ENCODE measurements at places on chromosomes 12 and 14.
A peak's percentile ranks its signal among the peaks of the same experiment; 100 is the strongest.

GRCh38 chr14:79668951-79669350 is 542.4 kb downstream of the DIO2 start:
- H3K4me3 ChIP-seq, result no peak overlapping the region
- no peak overlapping the region for H3K27ac ChIP-seq
- no peak for DNase-seq
- no peaks in the 10 kb centered on the region for H3K36me3 ChIP-seq

DNA sequence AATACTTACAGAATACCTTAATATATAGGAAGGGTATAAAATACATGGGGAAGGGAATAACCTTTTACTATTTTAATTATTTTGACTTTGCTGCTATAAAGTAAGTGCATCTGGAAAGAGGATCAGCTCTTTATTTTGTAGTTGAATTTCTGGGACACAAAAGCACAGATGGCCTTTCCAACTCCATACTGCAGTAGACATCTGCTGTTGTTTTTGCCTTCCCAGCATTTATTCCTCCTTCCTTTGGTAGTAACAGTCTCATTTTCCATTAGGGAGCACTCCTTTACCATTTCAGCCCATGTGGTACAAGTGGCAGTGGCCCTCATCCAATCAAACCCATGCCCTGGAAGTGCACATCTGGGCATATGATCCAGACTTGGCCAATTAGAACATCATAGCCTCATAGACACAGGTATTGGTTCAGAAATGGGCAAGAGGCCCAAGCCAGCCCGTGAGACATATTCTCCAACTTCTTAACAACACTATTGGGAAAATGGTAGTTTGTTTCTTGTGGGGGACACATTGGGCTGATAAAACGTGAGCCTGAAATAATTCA is 64.8 kb upstream of the YARS2 start:
- no peaks in the 10 kb centered on the region for H3K36me3 ChIP-seq
- DNase-seq, result no peak
- peaks cover 3% of the 10 kb centered on the region for H3K27me3 ChIP-seq
- no peak overlapping the region for H3K27ac ChIP-seq
- no peaks in the 10 kb centered on the region for H3K4me1 ChIP-seq

DNA sequence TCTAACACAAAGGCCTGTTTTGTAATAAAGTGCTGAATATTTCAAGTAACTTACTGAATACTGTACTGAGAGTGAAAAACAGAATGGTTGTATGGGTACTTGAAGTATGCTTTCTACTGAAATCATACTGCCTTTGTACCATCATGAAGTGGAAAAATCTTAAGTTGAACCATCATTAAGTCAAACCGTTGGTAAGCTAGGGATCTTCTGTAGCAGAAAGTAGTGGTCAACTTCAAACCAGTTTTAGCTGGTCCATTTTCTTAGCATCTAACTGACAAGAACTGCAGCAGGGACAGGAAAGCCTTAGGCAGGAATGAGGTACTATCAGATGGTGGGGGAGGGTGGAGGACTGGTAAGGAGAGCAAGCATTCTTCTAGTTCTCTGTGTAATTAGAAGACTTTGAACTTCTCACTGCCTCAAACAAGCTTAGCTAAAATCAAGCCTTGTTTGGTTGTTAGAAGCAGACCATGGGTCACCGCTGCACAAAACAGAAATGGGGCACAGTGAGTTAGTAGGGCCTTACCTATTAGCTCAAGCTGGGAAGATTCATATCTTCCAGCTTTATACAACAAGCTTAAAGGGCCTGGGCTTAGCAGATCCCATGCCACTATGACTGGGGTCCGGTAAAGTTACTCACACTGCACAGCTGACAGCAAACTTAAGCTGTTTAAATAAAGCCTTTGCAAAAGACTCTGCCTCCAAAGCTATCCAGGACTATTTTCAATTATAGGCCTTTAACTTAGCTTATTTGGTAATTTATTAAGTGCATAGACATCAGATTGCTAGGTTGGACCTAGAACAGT is 73.8 kb downstream of the ACADS start:
- no peak overlapping the region for H3K4me3 ChIP-seq
- H3K36me3 ChIP-seq, result peaks cover 3% of the 10 kb centered on the region
- DNase-seq, result no peak
- H3K27ac ChIP-seq, result no peak overlapping the region
- H3K27me3 ChIP-seq, result no peaks in the 10 kb centered on the region

GRCh38 chr12:95942524-95943329 is at the start of gene CCDC38:
Gene CCDC38, minus strand, starts transcription at chr12:95942614. Its CDS starts 6,105 bp downstream, at chr12:95936509.
- no peaks in the 10 kb centered on the region for H3K27me3 ChIP-seq
- H3K4me1 ChIP-seq, result peaks cover 15% of the 10 kb centered on the region
- H3K4me3 ChIP-seq, result peak within 1 kb of the TSS; percentile 94
- H3K36me3 ChIP-seq, result no peaks in the 10 kb centered on the region

- H3K4me1 ChIP-seq, result no peaks in the 10 kb centered on the region
- H3K27ac ChIP-seq, result no peak overlapping the region
- peaks cover 80% of the 10 kb centered on the region for H3K27me3 ChIP-seq
- DNase-seq, result no peak
- no peaks in the 10 kb centered on the region for H3K36me3 ChIP-seq
- H3K4me3 ChIP-seq, result no peak overlapping the region
Observed at GRCh38 chr12:47999816-48000215, 4.5 kb downstream of the COL2A1 start.

- H3K27me3 ChIP-seq, result no peaks in the 10 kb centered on the region
- peak overlapping the region; percentile 98 for H3K27ac ChIP-seq
- no peaks in the 10 kb centered on the region for H3K36me3 ChIP-seq
- peak overlapping the region; percentile 57 for H3K4me3 ChIP-seq
- H3K4me1 ChIP-seq, result peaks cover 10% of the 10 kb centered on the region
Observed at GRCh38 chr12:12696562-12697383, 790 bp upstream of the GPR19 start.

DNA sequence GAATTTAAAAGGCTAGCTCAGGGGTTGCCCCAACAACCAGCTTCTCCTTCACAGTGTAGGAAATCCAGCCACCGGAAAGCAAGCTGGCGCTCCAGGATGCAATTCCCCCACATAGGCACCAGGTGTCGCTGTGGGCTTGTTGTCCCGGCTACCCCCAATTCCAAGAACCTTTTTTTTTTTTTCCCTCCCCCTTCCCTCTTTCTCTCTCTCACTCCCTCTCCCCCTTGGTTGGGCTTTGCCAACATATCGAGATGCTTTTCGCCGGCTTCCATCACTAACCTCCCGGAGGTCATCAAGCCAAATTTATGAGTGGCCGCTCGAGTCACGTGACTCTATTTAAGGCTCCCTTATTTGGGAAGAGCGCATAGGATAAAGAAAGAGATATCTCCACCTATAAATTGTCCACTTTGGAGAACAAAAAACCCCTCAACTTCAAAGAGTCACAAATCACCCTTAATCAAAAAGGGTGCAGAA is at the start of gene HOXC5:
Gene HOXC5, plus strand, starts transcription at position 424 of the 474 bp plus-strand sequence. CDS start 73 bp downstream, outside the sequence.
- peak within 1 kb of the TSS; percentile 24 for H3K4me3 ChIP-seq
- H3K36me3 ChIP-seq, result no peaks in the 10 kb centered on the region
- DNase-seq, result peak; percentile 59
- no peaks in the 10 kb centered on the region for H3K4me1 ChIP-seq
- peaks cover 97% of the 10 kb centered on the region for H3K27me3 ChIP-seq
- H3K27ac ChIP-seq, result no peak within 1 kb of the TSS

DNA sequence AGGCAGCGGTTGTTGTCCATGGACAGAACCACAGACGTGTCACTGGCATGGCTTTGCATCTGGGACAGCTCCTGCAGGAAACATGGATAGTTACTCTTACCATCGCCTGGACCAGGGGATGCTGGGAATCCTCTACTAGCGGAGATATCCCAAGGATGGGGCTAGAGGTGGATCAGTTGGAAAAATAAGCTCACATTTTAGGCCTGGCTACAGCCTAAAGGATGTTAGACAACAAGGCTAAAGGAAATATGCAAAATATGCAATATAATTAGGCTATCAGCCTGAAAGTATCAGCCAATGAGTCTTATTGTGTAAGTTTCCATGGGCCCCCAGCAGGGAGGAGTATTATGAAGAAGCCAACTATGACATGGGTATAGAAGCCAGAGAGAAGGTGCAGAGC is 5.0 kb downstream of the KRT76 start:
- H3K36me3 ChIP-seq, result no peaks in the 10 kb centered on the region
- no peak overlapping the region for H3K27ac ChIP-seq
- no peak overlapping the region for H3K4me3 ChIP-seq

- H3K27me3 ChIP-seq, result peaks cover 53% of the 10 kb centered on the region
- peaks cover 20% of the 10 kb centered on the region for H3K4me1 ChIP-seq
- no peak overlapping the region for H3K4me3 ChIP-seq
- H3K36me3 ChIP-seq, result no peaks in the 10 kb centered on the region
Observed at GRCh38 chr14:103125098-103126070, 2.1 kb downstream of the TNFAIP2 start.

- H3K36me3 ChIP-seq, result no peaks in the 10 kb centered on the region
Observed at GRCh38 chr14:23113431-23114119, 5.5 kb downstream of the CEBPE start.

GRCh38 chr12:113386866-113387566 is 16.7 kb downstream of the SDS start:
- H3K36me3 ChIP-seq, result peaks cover 17% of the 10 kb centered on the region
- DNase-seq, result no peak
- H3K4me1 ChIP-seq, result no peaks in the 10 kb centered on the region
- H3K4me3 ChIP-seq, result no peak overlapping the region
- no peaks in the 10 kb centered on the region for H3K27me3 ChIP-seq

GRCh38 chr12:46778415-46778814 is 47.4 kb downstream of the SLC38A4 start:
- no peak overlapping the region for H3K27ac ChIP-seq
- no peaks in the 10 kb centered on the region for H3K4me1 ChIP-seq
- no peaks in the 10 kb centered on the region for H3K36me3 ChIP-seq
- no peaks in the 10 kb centered on the region for H3K27me3 ChIP-seq

DNA sequence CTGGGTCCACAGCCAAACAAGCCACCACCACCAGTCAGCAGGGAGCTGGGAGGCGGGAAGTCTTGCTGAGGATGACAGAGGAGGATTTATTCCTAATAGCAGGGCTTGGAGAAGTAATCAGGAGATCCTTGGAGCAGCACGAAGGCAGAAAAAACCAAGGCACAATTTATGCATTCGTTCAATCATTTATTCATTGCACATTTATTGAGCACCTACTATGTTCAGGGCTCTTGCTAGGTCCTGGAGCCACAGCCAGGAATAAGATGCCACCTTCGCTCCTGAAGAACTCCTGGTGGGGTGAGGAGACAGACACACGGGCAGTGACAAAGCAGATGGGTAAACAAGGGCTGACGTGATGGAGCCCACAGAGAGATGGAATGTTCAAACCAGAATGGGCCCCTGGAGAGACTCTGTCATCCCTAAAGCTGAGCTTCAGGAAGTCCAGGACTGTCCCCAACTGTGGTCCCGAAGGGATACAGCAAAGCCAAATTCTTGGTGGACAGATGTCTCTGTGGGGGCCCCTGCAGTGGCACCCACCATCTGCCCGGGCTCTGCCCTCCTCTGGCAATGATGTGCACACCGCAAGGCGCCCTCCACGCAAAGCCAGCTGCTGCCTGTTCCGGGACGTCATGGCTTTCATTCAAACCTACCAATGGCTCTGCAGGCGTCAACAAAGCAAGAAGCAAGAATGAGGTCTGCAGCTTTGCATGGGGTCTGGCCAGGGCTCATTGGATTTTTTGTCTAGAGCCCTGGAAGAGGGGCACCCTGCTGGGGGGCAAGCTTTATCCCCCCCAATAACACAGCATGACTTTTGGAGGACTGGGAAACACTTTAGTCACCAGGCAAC is 3.0 kb upstream of the TESC start:
- DNase-seq, result no peak
- no peak overlapping the region for H3K27ac ChIP-seq
- no peaks in the 10 kb centered on the region for H3K36me3 ChIP-seq
- no peaks in the 10 kb centered on the region for H3K27me3 ChIP-seq

GRCh38 chr14:90853116-90853515 is 36.9 kb upstream of the TTC7B start:
- H3K36me3 ChIP-seq, result no peaks in the 10 kb centered on the region
- no peak overlapping the region for H3K27ac ChIP-seq
- no peak overlapping the region for H3K4me3 ChIP-seq
- no peak for DNase-seq
- H3K4me1 ChIP-seq, result no peaks in the 10 kb centered on the region

DNA sequence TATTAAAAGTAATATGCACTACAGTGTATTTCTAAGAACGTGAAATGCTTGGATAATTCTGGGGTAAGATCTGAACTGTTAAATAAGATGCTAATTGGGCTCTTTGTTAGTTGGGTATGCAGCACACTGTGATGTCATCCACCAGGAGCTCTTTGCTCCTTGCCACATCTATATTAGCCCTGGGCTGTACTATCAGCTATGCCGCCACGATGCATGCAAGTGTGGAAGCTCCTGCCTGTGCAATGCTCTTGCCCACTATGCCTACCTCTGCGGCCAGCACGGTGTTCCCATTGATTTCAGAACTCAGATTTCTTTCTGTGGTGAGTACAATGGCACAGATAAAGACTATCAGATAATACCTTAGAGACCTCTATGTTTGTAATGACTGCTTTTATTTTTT is 165.6 kb downstream of the OTOGL start:
- H3K36me3 ChIP-seq, result no peaks in the 10 kb centered on the region
- no peaks in the 10 kb centered on the region for H3K4me1 ChIP-seq
- no peak overlapping the region for H3K27ac ChIP-seq
- DNase-seq, result no peak

- no peak overlapping the region for H3K27ac ChIP-seq
- H3K27me3 ChIP-seq, result no peaks in the 10 kb centered on the region
- no peak overlapping the region for H3K4me3 ChIP-seq
- H3K4me1 ChIP-seq, result no peaks in the 10 kb centered on the region
- DNase-seq, result no peak
Observed at GRCh38 chr14:89315493-89316470, 101.3 kb downstream of the FOXN3 start.

DNA sequence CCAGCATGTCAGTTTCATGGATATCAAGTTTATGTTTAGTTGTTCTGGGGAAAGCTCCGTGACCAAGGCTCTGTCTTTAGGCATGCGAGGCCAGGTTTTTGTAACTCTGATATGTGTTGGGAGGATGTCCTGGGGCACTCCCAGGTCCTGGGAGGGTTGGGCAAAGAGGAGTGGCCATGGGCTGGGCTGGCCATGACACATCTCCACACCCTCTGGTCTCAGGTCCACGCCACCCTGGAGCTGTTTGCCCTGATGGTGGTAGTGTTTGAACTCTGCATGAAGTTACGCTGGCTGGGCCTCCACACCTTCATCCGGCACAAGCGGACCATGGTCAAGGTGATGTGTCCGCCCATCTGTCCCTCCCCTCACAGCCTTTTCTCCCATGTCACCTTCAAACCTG is 46.4 kb downstream of the TPCN1 start:
- H3K4me1 ChIP-seq, result peaks cover 14% of the 10 kb centered on the region
- no peak overlapping the region for H3K4me3 ChIP-seq
- no peak for DNase-seq

- H3K27me3 ChIP-seq, result no peaks in the 10 kb centered on the region
- no peak overlapping the region for H3K27ac ChIP-seq
- no peaks in the 10 kb centered on the region for H3K4me1 ChIP-seq
- DNase-seq, result no peak
- no peak overlapping the region for H3K4me3 ChIP-seq
Observed at GRCh38 chr12:80400571-80400991, 43.5 kb upstream of the PTPRQ start.

DNA sequence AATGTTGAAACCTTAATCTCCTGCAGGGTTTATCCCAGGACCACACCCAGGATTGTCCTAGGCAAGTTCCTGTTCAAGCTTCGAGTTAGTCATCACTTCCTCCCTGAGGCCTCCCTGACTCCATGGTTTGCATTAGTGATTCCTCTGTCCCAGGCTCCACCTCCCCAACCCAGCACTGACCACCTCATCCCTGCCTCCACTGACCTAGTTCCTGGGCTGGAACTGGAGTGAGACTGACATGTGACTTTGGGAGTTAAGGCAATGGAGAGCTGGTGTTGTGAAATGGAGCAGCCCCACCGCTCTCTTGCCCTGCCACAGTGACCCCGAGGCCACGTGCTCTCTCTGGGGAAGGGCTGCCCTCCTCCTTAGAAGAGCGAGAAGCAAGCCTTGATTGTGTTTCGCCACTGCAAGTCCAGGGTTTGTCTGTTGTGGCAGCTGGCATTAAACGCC is 15.8 kb upstream of the DTX1 start:
- H3K27me3 ChIP-seq, result peaks cover 18% of the 10 kb centered on the region
- H3K4me1 ChIP-seq, result no peaks in the 10 kb centered on the region
- no peak overlapping the region for H3K4me3 ChIP-seq
- no peak for DNase-seq

Measured in T-cell (primary cell).